ENCODE measurements at places on chromosomes 2 and 18.

DNA sequence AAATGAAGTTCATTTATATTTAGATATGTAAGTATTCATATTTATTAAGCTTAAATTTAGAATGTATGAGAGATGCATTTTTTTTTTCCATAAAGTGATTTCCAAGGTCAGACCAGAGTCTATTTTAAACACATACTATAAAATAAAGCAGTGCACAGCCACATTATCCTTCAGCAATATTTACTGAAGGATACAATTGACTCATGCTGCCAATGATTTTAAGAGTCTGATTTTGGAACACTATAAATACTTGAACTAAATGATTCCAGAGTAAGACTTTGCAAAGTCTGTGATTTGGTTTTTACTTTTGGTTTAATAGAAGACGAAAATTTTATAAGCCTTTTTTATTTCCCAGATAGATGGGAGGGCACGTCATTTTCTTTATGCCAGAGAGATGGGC is 107.1 kb downstream of the EPHA4 start:
- no peak for DNase-seq

DNA sequence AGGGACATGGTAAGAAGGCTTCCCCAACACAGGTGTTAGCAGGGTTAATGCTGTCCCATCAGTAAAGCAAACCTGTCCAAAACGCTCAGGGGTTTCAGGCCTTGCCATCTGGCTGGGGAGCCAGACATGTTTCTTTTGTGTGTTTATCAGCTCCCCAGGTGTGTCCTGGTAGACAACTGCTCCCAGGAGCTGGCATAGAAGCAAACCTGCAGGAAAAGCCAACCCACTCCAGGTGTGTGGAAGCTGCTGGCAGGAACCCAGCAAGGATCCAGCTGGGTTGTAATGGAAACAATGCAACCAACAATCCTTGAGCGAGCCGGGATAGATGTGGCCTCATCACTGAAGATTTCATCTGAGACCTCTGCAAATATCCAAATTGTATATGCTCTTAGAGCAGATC is 123.1 kb downstream of the RAB3GAP1 start:
- DNase-seq, result no peak

DNA sequence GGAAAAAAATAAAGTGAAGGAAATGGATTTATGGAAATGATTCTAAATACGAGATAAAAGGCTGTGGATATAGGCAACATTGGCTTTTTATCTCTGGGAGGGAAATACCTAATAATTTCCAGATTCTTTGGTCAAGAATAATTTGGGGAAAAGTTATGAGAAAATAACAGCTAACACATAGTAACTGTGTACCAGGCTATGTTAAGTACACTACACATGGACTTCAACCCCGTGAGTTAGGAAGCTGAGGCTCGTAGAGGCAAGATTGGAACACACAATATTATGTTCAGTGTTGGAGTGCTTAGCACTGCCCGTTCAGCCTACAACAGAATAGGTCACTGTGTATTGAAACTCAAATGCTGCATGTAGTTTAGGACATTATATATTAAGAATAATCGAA is 34.3 kb upstream of the GPD2 start:
- DNase-seq, result no peak

GRCh38 chr2:24889221-24889620 is 30.8 kb downstream of the ADCY3 start:
- no peak for DNase-seq

DNA sequence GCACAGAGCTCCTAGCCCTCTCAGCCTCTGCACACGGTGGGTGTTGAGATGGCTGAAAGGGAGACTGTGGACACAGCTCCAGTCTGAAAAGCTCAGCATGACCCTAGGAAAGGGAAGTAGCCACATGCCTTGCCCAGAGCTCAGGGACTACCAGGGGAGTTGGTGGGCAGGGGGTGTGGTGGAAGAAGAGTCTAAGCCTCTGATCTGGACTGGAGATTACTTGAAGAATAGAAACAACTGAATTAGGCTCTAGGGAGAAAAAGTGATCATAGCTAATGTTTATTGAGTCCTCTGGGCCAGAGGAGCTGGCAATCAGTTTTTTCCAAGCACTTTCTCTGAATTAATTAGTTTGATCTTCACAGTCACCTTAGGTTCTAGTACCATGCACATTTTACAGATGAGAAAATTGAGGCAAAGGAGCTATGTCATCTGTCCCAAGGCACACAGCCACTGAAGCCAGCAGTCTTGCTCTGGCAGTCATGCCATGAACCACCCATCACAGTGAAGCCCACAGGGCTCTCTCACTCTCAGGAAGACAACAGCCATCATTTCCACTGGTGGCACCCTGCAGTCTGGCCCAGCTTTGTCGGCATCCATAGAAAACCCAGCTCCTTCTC is 10.3 kb downstream of the SDC1 start:
- no peak for DNase-seq

DNA sequence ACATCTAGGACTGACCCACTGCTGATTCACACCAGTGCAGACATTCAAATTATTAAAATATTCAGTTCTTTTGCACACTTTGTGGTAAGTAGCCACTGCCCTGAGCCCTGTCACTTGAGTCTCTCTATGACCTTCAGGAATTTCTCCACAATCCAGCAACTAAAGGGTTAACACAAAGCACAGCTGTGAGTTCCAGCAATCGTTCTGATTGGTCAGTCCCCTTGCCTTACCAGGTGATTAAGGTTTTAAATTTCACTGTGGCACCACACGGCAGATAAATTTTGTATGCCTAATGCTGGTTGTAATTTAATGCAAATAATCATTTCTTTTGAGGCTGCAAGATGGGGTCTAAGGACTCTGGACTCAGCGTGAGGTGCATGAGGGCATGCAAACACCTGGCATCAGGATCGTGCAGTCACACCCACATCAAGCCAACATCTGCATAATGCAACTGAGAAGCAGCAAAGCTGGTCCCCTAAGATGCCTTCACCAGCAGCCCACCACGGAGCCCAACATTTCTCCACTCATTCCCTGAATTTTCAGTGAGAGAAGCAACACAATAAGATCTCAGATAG is 36.6 kb downstream of the SLC14A1 start:
- DNase-seq, result no peak

DNA sequence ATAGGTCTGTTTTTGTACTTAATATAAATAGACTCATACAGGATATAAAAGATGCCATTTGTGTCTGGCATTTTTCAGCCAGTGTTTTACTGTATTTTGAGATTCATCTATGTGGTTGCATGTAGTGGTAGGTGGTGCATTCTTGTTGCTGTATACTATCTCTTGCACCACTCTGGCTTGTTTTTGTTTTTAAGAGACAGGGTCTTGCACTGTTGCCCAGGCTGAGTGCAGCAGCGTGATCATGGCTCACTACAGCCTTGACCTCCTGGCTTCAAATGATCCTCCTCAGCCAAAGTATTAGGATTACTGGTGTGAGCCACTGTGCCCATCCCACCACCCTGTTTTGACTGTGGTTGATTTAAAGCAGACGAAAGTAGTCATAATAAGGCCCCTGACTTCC is 12.6 kb downstream of the HK2 start:
- no peak for DNase-seq

- DNase-seq, result no peak
These were observed 36.1 kb upstream of the MPPE1 start for GRCh38 chr18:11944252-11944651.

GRCh38 chr18:48934723-48935432 is 15.9 kb downstream of the SMAD7 start:
- DNase-seq, result no peak

GRCh38 chr2:188974164-188974563 is at the start of gene COL3A1:
COL3A1 (plus strand) TSS chr2:188974373; CDS start chr2:188974490, 117 bp downstream.
- DNase-seq, result no peak

GRCh38 chr18:63373161-63373560 is 6.2 kb upstream of the KDSR start:
- no peak for DNase-seq

Measured in CD4-positive, alpha-beta T cell treated with Interleukin-6 at 100 ng/mL for 8 hours (primary cell).